ENCODE measurements at places on chromosomes 7 and 10.
A peak's percentile ranks its signal among the peaks of the same experiment; 100 is the strongest.

GRCh38 chr7:78968951-78969350 is 484.5 kb downstream of the MAGI2 start:
- DNase-seq, result no peak

GRCh38 chr7:133255486-133255885 is 2.6 kb downstream of the EXOC4 start:
- DNase-seq, result no peak

- no peak for DNase-seq
Measured at GRCh38 chr10:11625019-11625735, 13.7 kb upstream of the USP6NL start.

- DNase-seq, result no peak
Measured at GRCh38 chr10:26855186-26855585, 5.6 kb downstream of the ABI1 start.

DNA sequence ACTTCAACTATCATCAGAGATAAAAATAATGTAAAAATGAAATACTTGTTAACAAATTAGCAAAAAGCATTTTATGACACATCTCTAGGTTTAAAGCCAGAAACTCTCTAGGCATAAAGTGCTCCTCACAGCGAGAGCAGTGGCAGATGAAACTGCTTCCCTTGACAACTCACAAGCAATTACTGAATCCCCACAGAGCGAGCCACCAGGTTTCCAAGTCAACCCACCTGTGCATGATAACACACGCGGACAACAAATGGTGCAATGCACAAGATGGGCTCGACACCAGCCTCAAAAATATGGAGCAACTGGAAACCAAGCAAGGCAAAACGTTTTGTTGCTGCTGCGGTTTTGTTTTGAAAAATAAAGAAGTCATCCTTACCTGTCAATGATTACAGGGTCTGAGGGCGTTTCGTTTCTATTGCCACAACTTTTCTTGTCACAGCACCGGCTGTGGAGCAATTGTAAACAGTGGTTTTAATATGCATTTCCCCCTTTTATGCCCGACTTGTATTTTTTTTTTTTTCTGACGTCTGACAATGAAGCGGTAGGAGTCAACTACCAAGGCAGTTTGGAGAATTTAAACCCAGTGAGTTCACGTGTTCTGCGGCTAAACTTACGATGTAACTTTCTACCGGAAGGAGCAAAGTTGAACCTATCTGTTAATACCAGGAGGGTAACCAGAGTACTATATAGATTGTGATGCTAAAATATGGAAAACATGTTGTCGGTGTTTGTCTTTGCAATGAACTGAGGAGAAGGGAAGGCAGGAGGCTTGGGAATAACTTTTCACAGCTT is 7.0 kb downstream of the EBF3 start:
- DNase-seq, result peak; percentile 51

DNA sequence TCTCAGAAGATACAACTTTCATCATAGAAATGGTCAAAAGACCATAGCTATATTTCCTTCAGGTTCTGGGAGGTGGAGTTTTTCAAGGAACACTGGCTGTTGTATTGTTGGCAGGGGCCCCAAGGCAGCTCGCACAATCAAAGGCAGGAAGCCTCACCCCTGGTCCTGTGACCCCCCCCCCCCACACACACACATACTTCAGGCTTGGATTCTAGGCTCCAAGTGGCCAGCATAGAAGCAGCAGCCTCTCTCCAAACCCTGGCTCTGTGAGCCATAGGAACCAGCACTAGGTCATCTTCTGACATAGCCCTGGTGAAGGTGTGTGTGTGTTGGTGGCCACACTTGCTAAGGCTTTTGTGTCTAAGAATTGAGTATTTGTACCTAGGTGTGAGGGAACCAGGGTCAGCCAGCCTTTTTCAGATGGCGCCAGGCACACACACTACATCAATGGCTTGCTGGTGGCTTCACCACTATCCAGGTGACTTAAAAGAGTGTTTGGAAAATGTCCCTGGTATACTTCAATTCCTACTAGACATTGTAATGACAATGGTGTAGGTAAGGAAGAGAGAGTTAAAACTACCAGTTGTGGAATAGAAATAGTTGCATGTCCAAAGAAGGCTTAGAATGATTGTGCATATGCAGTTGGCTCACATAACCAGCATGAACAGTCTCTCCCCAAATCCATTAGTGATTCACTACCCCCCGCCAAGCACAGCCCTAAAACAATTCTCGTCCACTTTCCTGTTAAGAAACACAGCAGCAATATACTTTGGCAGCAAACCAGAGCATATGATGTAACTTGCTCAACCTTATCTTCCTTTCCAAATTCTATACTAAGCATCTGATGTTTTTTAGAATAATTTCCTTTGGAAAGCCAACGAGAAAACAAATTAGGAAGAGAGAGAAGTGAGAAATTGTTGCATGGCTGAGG is 91.3 kb downstream of the AVL9 start:
- DNase-seq, result no peak

DNA sequence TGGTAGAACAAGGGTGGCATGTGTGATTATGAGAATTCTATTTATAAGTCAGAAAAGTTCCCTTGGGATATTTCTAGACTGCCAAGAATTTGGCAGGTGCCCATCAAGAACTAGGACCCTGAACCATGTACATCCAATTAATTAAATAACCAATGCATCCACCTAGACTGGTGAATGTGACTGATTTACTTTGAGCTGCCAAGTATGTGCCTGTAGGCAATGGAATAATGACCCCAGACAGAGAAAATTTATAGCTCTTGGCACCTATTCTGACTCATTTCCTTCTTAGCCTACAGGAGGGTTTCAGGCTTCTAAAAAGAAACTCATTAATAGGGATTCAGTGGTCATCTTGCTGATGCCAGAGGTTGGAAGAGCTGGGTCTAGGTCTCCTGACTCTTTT is 54.9 kb downstream of the KCNH2 start:
- DNase-seq, result no peak

DNA sequence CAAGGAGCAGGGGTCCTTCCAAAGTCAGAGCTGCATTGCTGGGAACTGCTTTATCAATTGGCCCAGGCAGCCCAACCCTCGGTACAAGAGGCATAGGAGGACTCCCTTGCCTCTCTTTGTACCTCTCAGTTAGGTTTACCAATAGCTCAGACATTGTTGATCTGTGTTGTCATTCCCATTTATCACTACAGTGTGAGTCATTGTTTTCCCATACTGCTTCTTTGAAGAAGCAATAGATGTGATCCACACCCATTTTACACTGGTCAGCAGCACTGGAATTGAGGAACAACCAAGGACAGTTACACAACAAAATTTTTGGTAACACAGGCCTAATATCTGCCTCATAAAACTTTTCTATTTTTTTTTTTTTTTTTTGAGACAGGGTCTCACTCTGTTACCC is 307.2 kb downstream of the SNX13 start:
- DNase-seq, result no peak

DNA sequence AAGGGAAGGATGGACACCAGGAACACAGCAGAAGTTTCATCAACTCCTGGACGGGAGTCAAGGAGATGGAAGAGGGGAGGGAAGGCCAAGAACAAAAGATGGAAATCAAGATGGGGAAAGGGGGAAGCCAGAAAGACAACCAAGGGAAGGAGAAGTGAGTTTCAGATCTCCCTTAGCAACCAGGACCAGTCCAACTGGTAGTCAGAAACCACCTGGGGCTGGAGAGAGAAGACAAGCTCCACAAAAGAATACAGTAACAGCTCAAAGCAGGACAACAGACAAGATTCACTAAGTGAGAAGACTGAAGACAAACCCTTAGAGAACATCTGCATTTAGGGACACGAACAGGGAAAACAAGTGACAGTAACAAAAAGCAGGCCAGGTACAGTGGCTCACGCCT is 30.6 kb downstream of the CDCA7L start:
- no peak for DNase-seq

DNA sequence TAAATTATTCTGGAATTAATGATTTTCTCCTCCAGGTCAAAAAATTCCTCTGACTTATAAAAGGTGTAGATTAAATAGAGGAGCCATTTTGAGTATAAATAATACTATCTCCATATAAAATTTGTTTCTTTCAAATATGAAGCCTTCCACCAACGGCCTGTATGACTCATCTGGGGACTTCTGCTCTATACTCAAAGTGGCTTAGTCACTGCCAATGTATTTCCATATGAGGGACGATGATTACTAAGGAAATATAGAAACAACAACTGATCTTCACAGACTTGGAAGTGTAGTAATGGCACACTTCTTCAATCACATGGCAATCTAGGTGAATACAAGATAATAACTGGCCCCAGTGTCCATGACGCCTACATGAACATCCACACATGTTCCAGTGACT is 335.6 kb upstream of the HGF start:
- DNase-seq, result no peak

GRCh38 chr7:20244334-20245120 is 27.3 kb upstream of the MACC1 start:
- peak; percentile 20 for DNase-seq

GRCh38 chr10:64617085-64617484 is 1095.9 kb downstream of the REEP3 start:
- no peak for DNase-seq

GRCh38 chr10:73414230-73414945 is 530 bp upstream of the ANXA7 start:
- no peak for DNase-seq

DNA sequence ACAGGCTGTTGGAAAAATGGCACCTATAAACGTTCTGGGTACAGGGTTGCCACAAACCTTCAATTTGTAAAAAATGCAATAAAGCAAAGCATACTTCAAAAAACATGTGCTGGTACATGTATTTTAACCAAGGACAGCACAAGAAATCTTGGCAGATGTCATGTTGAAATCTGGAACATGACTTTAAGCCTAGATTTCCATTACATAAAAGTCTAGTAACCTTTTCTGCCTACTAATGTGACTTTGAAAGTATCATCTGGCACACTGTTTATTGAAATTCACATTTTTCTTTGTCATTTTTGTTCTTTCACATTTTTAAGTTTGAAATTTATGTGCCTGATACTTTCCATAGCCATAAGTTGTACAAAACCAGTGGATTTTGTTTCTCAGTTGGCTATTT is 296.8 kb downstream of the EXOC4 start:
- no peak for DNase-seq

- no peak for DNase-seq
Measured at GRCh38 chr10:118994321-118994720, 35.2 kb upstream of the NANOS1 start.

GRCh38 chr10:69807122-69807521 is 5.4 kb downstream of the COL13A1 start:
- no peak for DNase-seq

Measured in NCI-H82 (cell line).